ENCODE measurements at places on chromosomes 11 and 22.

- no peak for DNase-seq
Measured at GRCh38 chr22:41271787-41272186, 14.2 kb downstream of the RANGAP1 start.

- no peak for DNase-seq
Measured at GRCh38 chr11:74012074-74012809, 3.4 kb upstream of the UCP3 start.

GRCh38 chr11:61259363-61259762, 18.4 kb downstream of the PGA5 start:
- no peak for DNase-seq

DNA sequence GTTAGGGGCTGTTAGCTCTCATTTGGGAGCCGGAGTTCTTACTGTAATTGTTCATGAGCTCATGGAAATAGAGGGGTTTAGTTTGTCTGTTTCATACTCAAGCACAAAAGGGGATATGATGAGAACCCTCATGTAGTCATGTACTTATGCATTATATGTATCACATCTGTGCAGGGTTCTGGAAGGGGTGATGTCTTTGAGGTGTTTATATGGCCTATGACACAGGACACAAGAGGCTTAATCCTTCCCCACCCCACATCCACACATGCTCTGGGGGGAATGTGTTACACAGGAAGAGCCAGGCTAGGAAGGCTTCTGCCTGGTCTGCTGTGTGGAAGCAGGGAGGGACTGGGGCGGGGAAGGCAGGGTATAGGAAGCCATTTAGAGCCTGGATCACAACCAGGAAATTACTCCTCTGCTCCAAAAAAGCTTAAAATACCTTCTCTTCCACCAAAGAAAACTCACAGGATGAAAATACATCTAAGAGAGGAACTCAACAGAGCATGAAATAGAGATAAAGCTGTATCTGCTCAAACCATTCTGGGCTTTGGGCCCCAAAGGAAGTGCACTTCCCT, 316.1 kb downstream of the TMEM135 start:
- no peak for DNase-seq

Data from nucleus accumbens (tissue), 56 donors.